ENCODE measurements at places on chromosomes 16 and 17.

DNA sequence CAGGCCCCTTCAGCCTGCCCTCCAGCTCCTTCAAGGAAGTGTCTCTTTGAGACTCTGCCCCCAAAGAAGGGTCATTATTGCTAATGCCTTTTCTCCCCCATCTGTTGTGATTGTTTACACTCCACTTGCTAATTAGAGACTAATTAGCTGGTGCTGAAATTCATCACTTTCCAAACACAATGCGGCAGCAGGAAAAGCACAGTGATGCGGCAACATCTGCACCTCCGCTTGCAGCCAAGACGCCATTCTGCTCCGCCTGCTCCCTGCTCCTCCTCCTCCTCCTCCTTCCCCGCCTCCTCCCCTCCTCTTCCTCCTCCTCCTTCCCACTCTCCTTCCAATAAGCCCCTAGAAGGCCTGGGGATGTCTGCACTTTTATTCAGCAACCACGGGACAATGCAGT, 110.5 kb downstream of the SDK2 start:
- no peak for DNase-seq

DNA sequence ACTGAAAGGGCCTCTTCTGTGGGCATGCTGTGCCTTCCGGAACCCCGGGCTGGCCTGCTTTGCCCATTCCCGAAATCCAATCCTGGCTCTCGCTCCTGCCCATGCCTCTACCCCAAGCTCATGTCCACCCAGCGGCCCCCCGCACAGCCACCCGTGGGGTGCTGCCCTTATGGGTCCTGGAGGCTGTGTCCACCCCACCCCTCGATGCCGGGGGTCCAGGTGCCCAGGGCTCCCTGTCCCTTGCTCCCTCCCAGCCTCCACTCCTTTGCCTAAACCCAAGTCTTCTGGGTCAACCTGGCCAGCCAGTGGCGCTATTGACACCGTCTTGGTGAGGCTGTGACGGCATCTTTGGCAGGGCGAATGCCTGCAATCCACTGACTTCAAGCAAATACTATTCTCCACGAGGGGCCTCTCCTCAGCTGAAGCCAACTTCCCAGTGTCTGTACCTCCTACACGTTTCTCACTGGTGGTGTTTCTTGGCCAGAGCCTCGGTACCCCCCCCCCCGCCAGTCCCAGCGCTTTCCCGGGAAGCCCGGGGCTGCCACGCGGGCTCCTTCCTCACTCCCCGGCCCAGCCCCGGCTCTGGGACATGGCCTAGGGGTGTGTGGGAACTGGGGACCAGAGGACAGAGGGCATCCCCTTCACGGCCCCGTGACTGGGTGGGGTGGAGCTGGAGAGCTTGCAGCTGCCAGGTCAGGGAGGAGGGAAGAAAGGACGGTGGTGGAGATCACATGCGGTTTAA, 12.2 kb upstream of the DUS1L start:
- DNase-seq, result peak; percentile 15

DNA sequence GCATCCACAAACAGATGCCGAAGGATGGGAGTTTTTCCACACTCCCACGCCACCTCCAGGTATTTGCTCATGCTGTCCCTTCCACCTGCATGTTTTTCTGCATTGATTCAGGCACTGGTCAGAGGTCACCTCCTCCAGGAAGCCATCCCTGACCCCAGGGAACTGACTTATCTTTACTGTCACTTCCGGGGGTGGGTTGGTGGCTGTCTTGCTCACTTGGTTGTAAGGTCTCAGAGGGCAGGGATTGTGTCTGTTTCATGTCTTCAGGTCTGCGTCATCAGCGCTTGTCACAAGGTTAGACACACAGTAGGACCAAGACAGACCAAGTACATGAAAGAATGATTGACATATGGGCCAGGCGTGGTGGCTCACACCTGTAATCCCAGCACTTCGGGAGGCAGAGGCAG, 1.9 kb upstream of the IL4R start:
- no peak for DNase-seq

- peak; percentile 86 for DNase-seq
Measured at GRCh38 chr16:14629919-14630619, at the start of gene PARN. Gene PARN, minus strand, starts transcription at chr16:14630260. Its CDS starts 135 bp downstream, at chr16:14630125.

- DNase-seq, result no peak
Measured at GRCh38 chr16:86117756-86118155, 218.8 kb downstream of the IRF8 start.

GRCh38 chr17:81018044-81018802, 16.7 kb upstream of the BAIAP2 start:
- DNase-seq, result no peak

DNA sequence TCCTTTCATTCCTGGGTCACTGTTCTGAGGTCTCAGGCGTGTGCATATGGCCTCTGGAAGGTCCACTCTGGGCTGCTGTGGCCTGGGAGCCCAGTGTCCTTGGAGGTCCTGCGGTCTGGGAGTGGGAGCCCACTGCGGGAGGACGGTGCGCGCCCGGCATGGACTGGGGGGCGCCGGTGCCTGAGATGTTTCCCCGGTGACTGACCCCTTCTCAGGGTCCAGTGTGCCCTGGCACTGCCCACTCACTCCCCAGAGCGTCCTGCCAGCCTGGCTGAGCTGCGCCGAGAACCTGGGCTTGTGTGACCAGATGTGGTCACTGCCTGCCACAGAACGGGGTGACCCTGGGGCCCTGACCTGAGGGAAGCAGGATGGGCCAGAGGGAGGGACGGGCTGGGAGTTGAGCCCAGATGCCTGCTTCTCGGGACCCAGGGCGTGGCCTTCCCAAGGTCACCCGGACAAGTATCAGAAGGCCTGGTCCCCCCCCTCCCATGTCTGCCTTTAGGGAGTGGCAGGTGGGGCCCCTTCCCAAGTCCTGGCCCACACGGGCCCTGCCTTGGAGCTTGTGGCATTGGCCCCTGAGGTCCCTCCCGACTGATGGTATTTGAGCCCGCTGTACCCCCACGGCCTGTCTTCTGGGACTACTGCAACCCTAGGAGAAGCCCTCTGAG, 1.1 kb upstream of the RHBDL1 start:
- DNase-seq, result no peak

DNA sequence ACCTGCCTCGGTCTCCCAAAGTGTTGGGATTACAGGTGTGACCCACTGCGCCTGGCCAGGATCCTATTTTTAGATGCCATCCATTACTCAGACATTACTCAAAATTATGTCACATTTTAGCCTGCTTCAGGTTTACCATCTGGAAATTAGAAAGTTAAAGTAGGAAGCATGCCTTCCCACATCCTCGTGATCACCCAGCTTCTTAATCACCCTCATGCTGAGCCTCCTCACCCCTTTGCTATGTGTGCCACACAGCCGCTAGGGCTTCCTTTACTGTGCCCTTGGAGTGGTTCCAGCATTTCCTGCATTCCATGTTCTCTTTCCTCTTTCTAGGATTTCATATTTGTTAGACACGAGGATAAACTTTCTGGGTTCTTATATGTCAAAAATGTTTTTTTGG, 9.3 kb downstream of the ADORA2B start:
- DNase-seq, result no peak

- DNase-seq, result peak; percentile 66
Measured at GRCh38 chr16:86988920-86989696, 328.1 kb downstream of the C16orf95 start.

DNA sequence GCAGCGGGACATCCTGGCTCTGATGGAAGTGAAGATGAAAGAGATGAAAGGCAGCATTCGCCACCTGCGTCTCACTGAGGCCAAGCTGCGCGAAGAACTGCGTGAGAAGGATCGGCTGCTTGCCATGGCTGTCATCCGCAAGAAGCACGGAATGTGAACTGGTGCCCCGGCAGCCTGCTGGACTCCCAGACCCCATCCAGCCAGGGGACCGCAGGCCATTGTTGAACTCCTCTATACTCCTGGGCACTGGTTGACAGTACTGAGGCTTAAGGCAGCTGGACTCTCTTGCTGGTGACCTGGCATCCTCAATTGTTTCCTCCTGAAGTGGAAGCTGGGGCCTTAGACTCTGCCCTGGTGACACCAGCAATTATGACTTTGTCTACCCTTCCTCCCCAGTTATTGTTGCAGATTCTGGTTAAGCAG, 1.2 kb downstream of the THAP11 start:
- DNase-seq, result no peak

- DNase-seq, result no peak
Measured at GRCh38 chr17:62750631-62751051, 57.5 kb downstream of the MARCHF10 start.

DNA sequence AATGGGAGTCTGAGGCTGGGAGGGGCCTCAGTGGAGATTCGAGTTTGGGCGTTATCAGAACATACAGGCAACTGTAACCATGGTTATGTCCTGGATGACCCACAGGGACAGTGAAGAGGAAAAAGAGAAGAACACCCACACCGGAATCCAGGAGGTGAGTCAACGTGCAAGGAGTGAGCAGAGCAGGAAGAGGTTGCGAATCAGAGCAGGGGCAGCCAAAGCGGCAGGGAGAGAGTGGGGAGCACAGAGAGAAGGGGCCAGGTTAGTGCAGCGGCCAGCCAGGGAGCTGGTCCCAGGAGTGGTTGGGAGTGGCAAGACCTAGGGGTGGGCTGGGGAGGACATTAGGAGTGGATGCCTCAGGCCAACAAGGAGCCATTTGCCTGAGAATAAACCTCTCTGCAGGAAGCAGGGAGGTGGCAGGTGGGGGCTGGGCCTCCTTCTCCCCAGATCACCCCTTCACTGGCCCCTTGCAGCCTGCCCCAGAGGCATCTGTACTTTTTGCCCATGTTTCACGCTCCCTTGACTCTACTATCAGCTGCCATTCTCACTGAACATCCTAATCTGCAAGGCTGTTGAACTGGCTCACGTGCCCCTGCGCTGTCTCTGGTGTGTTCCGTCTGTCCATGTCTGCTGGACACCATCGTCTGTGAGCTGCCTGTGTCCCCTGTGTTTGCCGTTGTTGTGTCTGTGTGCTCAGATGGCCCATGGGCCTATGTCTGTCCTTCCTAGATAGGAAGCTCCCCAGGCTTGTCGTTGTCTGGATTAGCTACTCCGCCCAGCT, 5.1 kb downstream of the KRT13 start:
- DNase-seq, result no peak

- DNase-seq, result no peak
Measured at GRCh38 chr17:3722716-3723115, 987 bp upstream of the HASPIN start.

GRCh38 chr17:48641541-48642058, 15.4 kb upstream of the HOXB9 start:
- DNase-seq, result no peak

DNA sequence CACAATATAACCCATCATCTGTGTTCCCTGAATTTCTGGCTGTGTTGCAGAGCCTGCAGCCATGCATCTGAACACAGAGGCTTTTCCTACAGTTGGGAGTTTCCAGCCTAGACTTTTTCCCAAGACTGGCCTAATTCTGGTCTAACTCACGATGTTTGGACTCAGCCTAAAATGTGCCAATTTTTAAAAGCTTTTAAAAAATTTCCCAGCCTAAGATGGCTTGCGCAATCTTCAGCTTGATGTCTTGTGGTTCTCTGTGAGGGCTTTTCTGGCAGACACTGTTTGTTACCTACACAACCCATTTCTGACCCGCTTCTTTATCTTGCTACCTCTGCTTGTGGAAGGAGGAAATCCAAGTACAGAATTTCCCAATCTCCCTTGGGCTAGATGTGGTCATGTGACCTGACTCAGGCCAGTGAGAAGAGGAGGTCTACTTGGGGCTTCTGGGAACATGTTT, 72.7 kb upstream of the GAS7 start:
- DNase-seq, result no peak

GRCh38 chr16:53515259-53515658, 12.2 kb upstream of the AKTIP start:
- no peak for DNase-seq

- no peak for DNase-seq
Measured at GRCh38 chr16:86848821-86849220, 270.5 kb downstream of the FOXL1 start.

DNA sequence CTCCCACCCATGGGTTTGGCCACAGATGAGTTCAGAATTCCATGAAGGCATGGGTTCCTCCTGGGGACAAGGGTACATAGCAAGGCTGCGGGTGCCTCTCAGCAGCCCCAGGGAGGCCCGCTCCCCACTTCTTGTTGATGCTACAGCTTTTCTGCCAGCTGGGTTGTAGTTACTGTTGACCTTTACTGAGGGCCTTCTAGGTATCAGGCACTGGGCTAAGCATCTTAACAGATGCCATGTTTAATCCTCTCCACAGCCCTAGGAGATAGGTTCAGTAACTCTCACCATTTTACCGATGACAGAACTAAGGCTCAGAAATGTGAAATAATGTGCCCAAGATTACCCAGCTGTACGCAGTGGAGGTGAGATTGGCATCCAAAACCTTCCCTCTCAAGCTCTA, 54.3 kb upstream of the DLX4 start:
- DNase-seq, result no peak

DNA sequence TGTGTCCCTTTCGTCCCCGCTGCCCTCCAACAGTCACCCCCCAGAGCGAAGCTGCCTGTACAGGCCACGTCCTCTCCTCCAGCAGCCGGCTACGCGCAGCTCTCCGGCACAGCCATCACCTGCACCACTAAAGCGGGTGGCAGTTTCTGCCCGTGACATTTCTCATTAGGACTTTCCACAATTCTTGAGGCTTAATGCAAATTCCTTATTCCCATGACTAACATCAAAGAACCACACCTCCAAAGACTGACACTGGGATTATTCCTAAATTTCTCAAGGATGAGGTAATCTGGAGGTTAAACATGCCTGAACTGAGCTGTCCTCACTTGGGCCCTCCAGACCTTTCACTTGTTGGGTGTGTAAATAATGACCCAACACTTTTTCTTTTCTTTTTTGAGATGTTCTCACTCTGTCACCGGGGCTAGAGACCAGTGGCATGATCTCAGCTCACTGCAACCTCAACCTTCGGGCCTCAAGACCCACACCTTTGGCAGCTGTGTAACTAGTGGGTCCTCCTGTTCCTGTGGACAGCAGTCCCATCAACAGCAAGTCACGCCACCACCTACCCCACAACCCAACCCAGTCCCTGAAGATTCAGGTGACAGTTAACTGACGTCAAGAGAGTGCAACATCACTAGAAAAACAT, 11.7 kb downstream of the ANKRD11 start:
- no peak for DNase-seq

DNA sequence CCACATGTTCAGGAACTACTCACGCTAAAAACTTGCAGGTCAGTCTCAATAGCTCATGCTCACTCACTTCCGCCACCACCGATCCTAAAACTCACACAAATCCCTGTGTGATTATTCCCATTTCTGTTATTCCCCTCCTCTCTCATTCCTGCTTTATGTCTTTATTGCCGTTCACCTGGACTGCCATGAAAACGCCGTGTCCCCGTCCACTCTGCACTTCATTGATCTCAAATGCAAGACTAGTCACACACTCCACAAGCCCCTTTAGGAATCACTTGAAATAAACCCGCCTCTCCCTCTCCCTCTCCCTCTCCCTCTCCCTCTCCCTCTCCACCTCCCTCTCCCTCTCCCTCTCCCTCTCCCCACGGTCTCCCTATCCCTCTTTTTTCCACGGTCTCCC, 78.0 kb downstream of the AXIN2 start:
- DNase-seq, result no peak

GRCh38 chr16:68985855-68986254, 119.6 kb upstream of the HAS3 start:
- no peak for DNase-seq

- DNase-seq, result no peak
Measured at GRCh38 chr16:71895679-71896365, 491 bp downstream of the IST1 start.

Measured in urinary bladder (tissue), 4 donors.